ENCODE measurements at places on chromosomes 6 and 20.

DNA sequence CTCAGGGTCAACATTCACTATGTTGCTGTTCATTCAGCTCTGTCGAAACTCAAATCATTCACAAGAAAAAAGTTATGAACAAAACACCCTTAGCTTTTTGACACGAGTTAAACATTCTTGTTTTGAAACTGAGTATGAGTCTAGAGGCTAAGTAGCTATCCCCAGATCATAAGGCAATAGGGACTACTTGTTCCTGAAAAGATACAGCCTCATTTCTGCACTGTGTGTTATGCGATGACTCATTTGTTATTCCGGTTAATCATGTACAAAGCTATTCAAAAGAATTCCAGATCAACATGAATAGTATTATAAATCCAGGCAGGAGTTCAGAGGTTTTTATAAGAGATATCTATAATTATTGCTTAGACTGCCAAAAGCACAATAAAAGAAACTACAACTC is 908.0 kb downstream of the QKI start:
- DNase-seq, result no peak

- no peak for DNase-seq
Measured at GRCh38 chr6:49531774-49532569, 18.5 kb upstream of the C6orf141 start.

DNA sequence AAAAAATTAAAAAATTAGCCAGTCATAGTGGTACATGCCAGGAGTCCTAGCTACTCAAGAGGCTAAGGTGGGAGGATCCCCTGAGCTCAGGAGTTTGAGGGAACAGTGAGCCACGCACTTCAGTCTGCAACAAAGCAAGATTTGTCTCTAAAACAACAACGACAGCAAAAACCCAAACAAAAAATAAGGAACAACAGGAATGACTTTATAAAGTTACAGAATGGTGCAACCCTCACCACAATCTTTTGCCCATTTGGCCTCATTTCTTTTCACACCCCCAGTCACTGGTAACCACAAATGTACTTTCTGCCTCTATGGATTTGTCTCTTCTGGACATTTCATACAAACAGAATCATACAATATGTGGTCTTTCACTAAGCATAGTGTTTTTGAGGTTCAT is 16.7 kb upstream of the ZFAND3 start:
- no peak for DNase-seq

GRCh38 chr6:134201716-134202115 is 116.2 kb downstream of the SGK1 start:
- DNase-seq, result no peak

- no peak for DNase-seq
Measured at GRCh38 chr6:11626356-11626755, 88.8 kb downstream of the TMEM170B start.
